ENCODE measurements at places on chromosomes 16 and 17.
A peak's percentile ranks its signal among the peaks of the same experiment; 100 is the strongest.

- no peak for DNase-seq
These were observed 101.8 kb upstream of the CDH8 start for GRCh38 chr16:62137996-62138395.

- peak; percentile 80 for DNase-seq
These were observed at the start of gene RGS9 for GRCh38 chr17:65137021-65137939. Gene RGS9, plus strand, starts transcription at chr17:65137370. Its CDS starts 171 bp downstream, at chr17:65137541.

- peak; percentile 81 for DNase-seq
These were observed at the start of gene PLD6 for GRCh38 chr17:17206124-17206912. Gene PLD6, minus strand, starts transcription at chr17:17206333. Its CDS starts 47 bp downstream, at chr17:17206286.

DNA sequence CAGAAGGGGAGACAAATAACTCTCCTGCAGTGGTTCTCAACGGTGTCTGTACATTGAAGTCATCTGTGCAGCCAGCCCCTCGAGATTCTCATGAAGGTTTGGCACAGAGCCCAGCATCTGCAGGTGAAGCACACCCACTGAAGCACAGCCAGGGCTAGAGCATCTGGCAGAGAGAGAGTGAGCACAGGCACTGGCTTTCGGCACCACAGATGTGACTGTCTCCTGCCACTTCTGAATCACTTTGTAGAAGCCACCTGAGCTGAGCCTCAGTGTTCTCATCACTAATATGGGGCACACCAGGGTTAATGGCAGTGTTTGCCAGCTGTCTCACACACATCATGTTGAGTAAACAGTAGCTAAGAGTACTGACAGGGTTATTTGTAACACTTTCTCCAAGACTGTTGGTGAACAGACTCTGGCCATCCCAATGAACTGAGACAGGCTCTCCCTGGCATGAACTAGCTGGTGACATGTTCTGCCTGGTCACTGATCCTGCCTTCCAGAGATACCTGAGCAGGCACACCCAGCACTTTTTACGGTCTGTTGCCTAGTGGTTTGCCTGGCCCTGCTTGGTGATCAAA is 10.9 kb downstream of the HSPB9 start:
- DNase-seq, result peak; percentile 29

All from activated T-cell treated with anti-CD3 and anti-CD28 coated beads for 1 hour (primary cell).